ENCODE measurements at places on chromosomes 7 and 10.
A peak's percentile ranks its signal among the peaks of the same experiment; 100 is the strongest.

DNA sequence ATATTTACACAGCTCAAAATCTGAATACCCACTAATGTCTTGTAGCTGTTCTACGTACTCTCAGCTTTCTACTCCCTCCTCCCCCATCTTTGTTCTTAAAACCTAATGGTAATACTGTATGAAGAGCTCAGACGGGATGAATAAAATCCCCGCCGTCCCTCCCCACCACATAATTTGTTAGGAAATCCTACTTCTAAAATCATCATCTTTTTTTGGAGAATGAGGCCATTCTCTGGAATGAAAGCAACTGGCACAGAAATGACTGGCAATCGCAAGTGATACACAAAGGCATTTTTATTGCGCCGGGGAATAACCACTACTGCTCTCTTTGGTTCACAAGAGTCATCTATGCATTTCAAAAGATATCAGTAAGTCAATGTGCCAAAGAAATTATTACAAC, 27.3 kb downstream of the SLC35B4 start:
- DNase-seq, result no peak

- no peak for DNase-seq
Observed at GRCh38 chr10:43943818-43944360, 295.2 kb upstream of the ZNF32 start.

DNA sequence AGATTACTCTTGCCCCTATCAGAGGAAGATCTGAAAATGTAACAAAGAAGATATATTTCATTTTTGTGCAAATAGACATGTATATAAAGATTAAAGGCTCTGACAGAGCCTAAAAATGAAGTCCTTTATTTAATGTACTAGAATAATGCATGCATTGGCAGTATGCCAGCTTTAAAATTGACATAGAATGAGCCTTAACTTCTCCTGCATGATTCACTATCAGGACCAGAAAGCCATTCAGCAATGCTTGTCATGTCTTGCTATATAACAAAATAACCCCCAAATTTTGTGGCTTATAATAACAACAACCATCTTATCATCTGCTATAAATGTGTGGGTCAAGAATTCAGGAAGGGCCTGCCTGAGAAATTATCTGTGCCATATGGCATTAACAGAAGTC, 411.9 kb downstream of the GRM8 start:
- DNase-seq, result peak; percentile 3

- DNase-seq, result no peak
Observed at GRCh38 chr10:91206427-91206826, 14.0 kb upstream of the PCGF5 start.

GRCh38 chr7:52616552-52616951, 418.9 kb upstream of the POM121L12 start:
- no peak for DNase-seq

- no peak for DNase-seq
Observed at GRCh38 chr7:131342864-131343442, 15.3 kb downstream of the MKLN1 start.

GRCh38 chr7:132573251-132573955, 2.9 kb downstream of the PLXNA4 start:
- DNase-seq, result no peak

DNA sequence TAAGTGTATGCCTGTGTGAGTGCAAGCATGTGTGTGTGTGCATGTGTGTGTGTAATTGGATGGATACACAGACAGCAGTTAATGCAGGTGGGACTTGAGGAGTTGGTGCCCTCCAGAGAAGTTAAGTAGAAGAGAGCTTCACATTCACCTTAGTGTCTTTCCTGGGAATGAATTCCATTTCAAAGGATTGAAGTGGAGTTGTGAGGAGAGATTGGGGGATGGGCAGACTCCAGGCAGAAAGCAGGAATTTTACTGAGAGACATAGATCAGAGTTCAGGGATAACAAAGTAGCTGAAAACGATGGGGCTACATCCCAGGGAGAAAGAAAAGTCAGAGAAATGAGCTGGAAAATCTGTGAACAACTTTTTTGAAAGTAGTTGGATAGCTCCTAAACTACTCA, 464.4 kb downstream of the TCERG1L start:
- no peak for DNase-seq

- peak; percentile 80 for DNase-seq
Observed at GRCh38 chr7:70595755-70596597, 536.0 kb upstream of the GALNT17 start.

DNA sequence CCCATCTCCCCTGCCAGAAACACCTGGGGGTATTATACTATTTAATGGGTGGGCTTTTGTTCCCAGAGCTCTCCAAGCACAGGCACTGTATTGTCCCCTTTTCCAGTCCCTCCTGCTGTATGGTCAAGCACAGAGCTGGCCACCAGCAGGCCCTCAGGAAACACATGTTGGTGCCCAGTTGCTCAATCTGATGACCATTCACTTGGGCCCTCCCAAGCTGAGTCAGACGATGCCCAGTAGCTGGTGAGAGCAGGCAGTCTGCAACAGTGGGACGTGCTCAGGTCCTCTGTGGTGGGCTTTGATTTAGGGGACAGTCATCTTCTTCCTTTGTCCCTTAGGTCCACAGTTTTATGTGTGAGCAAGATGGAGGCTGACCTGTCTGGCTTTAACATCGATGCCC, 11.8 kb downstream of the SFXN2 start:
- DNase-seq, result no peak

GRCh38 chr10:30820261-30820991, 190.9 kb upstream of the LYZL2 start:
- no peak for DNase-seq

DNA sequence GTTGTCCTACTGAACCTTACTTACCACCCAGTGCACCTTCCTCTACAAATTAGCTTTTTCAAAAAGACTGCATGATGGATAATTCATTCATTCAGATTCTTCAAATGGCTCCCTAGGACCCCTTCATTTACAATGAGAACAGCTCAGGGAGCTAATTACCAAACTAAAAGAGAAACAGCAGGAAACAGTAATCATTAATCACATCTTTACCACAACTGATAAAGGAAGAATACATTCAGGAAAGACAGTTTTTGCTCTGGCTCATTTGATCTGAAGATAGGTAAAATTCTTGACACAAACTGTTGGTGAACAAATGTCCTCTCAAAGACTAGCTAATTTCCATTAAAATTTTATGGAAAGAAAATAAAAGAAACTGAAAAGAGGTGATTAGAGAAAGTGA, 1652.7 kb upstream of the LRRTM3 start:
- DNase-seq, result no peak

DNA sequence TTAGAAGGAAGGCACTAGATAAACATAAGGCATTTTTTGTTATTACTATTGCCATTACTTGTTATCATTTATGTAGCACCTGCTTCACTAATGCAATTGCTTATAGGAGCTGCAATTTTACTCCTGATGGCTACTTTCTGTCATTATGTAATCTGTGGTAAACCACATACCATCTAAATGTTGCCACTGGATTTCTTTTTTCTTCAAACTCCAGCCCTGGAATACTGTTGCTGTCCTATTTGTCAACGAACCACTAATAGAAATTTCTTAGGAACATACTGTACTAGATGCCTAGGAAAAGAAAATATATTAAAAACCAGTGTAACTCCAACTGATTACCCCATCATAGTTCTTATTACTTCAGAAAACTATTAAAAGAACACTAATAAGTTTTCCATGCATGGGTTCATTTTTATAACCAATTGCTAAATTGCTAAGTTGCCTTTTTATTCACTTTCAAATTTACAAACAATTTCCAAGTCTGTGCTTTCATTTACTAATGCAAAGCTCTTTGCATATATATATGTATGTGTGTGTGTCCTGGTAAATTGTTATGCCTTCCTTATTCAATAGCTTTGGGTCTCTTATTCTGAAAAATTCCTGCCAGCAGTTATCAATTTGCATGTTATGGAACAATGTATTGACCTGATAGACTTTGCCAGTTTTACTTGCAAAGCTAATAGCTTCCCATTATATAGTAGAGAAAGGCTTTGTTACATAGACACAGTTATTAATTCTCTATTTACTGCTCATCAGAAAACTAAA, 287.4 kb downstream of the EXOC4 start:
- DNase-seq, result no peak

DNA sequence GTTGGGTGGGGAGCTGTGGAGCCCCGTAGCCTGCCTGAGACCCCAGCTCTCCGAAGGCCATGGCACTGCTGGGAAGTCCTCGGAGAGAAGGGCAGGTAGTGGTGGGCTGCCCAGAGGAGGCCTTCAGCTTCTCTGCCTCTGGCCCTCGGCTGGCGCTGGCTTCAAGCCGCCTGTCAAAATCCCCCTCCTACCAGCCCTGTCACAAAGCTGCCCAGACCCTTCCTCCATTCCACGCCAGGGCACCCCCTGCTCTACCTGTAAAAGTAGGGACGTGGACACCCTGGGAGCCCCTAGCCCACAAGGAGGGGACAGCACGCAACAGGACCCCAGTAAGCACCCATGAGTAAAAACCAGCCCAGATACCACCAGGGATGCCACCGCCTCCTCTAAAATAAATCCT, 31.6 kb downstream of the MAD1L1 start:
- no peak for DNase-seq

- DNase-seq, result peak; percentile 48
Observed at GRCh38 chr10:120456626-120457430, at the start of gene PLPP4. Gene PLPP4 (plus strand): TSS chr10:120457227. CDS start chr10:120457306, 79 bp downstream.

GRCh38 chr10:96205580-96205979, 65.8 kb downstream of the BLNK start:
- no peak for DNase-seq

DNA sequence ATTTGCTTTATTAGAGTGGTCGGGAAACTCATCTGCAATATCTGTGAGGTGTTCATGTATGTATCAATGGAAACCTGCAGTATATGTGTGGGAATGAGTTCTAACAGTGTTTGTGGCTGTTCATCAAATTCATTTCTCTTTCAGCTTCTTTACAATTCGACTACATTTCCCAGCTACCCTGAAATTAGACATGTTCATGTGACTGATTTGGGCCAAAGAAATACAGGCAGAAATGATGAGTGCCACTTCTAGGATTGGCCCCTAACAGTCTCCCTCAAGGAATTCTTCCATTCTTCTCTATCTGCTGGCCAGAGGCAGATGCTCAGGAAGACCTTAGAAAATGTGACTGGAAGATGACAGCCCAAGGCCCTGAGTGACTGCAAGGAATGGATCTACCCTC, 114.8 kb upstream of the WAC start:
- DNase-seq, result no peak

DNA sequence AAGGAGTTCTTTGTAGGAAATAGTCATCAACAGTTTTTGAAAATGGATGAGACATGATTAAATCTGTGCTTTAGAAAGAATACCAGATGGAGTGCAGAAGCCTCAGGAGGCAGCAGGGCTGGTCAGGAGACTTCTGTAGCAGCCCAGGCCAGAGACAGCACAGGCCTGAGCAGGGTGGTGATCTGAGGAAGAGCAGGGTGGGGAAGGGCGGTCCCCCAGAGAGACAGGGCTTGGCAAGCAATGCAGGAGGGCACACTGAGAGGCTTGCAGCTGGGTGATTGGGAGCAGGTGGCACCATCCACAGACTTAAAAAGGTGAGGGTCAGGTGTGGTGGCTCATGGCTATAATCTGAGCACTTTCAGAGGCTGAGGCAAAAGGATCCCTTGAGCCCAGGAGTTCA, 4.3 kb upstream of the SMKR1 start:
- no peak for DNase-seq

- DNase-seq, result peak; percentile 92
Observed at GRCh38 chr10:12614177-12614995, 265.0 kb downstream of the CAMK1D start.

- DNase-seq, result no peak
Observed at GRCh38 chr7:96243241-96243640, 78.7 kb downstream of the SLC25A13 start.

- no peak for DNase-seq
Observed at GRCh38 chr7:121344093-121344492, 15.3 kb downstream of the WNT16 start.

- no peak for DNase-seq
Observed at GRCh38 chr10:118483496-118483895, 112.0 kb downstream of the PRLHR start.

DNA sequence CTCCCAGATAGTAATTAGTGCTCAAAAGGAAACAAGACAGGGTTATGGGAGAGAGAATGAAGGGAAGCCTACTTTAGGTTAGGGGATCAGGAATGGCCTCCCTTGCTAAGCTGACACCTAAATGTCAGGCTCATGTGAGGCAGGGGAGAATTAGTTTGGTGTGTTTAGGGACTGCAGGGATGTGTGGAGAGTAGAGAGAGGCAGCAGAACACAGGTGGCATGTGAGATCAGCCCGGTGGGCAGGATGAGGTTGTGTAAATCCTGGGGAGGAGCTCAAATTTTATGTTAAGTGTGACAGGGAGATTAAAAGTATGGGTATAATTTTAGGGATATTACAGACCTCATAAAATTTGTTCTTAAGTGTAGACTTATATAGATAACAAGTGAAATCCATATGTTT, 56.2 kb upstream of the ZNF438 start:
- DNase-seq, result no peak

- no peak for DNase-seq
Observed at GRCh38 chr10:77793831-77794230, 132.7 kb downstream of the DLG5 start.

DNA sequence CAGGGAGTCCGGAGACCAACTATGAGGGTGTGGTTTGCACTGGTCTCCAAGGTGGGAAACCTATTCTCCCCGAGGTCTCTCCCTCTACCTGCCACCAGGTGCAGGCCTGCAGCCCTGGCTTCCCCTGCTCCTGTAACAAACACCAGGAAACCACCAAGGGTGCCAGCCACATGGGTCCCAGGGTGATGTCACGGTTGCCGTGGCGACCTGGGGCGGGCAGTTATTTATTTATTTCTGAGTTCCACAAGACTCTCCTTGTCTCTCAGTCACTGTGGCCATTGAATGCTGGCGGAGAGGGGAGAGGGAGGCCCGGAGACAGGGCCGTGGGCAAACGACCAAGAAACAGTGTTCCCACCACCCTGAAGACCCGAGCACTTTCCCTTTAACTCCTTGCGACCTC, 27.0 kb downstream of the MMD2 start:
- peak; percentile 97 for DNase-seq

- DNase-seq, result no peak
Observed at GRCh38 chr7:17581301-17581700, 282.8 kb downstream of the AHR start.

GRCh38 chr7:157442993-157443831, 106.4 kb downstream of the DNAJB6 start:
- DNase-seq, result no peak

DNA sequence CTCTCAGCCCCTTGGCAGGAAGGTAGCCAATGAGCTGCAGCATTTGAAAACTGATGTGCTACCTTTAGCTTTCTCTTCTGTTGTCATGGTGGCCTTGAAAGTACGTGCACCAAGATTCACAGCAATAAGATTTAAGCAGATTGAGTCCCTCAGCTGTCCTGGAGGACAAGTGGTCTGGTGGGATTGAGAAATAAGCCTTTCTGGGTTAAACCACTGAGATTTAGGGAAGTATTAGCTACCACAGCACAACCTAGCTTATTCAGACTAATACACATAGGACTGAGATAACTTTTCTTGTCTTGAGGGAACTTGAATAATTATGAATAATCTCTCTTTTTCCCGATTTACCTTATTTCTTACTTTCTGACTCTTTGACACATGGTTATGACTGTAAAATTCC, 324.0 kb downstream of the PTEN start:
- DNase-seq, result no peak

GRCh38 chr10:25552283-25552919, 377.6 kb downstream of the GPR158 start:
- DNase-seq, result no peak

Data from NCI-H146 (cell line).